ENCODE measurements at places on chromosomes 1 and 21.
A peak's percentile ranks its signal among the peaks of the same experiment; 100 is the strongest.

DNA sequence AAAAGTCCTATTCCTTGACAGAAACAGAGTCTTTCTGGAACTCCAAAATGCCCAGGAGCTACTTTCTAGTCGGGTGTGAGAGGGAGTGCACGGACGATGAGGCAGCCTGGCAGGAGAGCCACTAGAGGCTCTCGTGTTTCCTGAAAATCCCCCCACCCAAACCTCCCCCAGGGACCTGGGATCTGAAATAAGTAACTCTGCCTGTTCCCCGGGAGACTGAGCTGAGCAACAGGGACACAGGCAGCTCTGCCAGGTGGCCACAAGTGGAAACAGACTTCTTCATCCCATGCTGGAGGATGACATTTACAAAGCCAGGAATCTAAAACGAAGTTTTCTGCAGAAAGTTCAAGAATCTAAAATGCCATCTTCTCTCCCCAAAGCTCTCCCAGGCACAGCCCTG, 77.1 kb downstream of the ITPKB start:
- DNase-seq = no peak

DNA sequence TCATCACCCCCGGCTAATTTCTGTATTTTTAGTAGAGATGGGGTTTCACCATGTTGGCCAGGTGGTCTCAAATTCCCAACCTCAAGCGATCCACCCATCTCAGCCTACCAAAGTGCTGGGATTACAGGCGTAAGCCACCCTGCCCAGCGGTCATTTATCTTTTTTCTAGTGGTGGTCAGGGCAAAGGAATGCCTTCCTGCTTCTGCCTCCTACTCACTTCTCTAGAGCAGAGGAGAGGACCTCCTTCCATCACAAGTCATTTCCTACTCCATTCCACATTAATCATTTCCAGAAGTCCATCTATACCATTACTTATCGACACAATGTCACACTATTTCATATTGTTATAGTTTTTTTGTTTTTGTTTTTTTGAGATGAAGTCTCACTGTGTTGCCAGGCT, 13.3 kb downstream of the FBXO42 start:
- no peak for DNase-seq

DNA sequence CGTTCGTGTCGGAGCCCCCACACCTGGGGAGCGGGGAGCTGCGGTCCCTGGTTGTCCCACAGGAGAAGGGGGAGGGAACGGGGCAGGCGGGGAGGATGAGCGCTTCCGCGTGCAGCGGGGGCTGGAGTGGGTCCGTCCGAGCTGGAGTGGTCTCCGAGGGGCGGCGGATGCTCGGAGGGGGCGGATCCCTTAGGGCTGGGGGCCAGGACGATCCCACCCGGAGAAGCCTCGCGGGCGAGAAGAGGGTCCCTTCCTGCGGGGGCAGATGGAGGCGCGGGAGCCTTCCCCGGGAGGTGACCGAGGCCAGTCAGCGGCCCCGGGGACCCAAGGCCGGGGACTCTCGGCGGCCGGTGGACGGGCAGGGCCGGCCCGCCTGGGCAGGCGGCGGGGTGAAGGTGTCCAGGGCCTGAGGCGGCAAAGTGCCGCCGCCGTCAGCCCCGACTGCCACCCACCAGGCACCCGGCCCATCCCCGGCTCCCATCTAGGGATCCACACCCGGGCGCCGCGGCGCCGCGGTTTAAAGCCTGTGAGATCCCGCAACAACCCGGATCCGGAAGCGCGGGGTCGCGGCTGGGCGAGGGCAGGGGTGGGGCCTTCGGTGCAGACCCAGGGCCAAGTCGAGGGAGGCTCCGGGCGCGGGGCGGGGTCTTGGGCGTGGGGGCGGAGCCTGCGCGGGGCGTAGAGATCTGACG, 5.3 kb upstream of the CCDC27 start:
- DNase-seq = peak; percentile 74

- DNase-seq = no peak
These were observed 131.6 kb upstream of the ETV3 start for GRCh38 chr1:157269656-157270375.

GRCh38 chr1:183638649-183639387, 3.2 kb upstream of the ARPC5 start:
- DNase-seq = no peak

GRCh38 chr1:99818063-99818699, 32.0 kb upstream of the AGL start:
- DNase-seq = no peak

GRCh38 chr1:234114648-234115307, 210.3 kb downstream of the SLC35F3 start:
- peak; percentile 52 for DNase-seq

- DNase-seq = no peak
These were observed 145.7 kb upstream of the TIAM1 start for GRCh38 chr21:31489726-31490125.

- DNase-seq = no peak
These were observed 85.5 kb downstream of the DDAH1 start for GRCh38 chr1:85379203-85380136.

DNA sequence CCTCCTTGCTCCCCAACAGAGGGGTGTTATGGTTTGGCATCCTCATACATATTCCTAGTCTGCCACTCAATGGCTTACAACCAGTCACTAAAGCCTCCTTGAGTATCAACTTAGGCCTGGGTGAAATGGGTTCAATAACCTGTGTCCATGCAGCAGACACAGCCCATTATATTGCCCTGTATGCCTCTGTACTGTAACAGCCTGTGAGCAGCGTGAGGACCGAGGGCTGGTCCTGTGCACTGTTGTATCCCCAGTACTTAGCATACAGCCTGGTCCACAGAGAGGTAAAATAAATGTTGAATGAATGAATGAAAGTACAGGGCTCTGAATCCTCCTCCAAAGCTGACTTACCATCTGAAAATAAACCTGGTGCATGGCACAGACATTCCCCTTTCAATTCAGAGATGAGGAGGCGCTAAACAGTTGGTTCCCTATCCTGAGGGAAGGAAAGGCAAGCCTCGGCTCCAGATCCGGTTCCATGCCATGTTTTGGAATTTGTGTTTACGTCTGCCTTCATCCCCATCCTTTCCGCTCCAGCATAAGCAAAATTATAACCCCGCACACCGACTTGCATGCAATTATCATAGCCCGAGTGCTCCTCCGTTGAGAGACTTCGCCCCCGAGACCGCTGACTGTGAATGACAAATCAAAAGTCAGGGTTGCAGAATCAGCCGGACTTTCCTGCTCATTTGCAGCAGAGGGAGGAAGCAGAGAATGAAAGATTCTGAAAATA, 45.0 kb upstream of the DNAJC6 start:
- peak; percentile 29 for DNase-seq

DNA sequence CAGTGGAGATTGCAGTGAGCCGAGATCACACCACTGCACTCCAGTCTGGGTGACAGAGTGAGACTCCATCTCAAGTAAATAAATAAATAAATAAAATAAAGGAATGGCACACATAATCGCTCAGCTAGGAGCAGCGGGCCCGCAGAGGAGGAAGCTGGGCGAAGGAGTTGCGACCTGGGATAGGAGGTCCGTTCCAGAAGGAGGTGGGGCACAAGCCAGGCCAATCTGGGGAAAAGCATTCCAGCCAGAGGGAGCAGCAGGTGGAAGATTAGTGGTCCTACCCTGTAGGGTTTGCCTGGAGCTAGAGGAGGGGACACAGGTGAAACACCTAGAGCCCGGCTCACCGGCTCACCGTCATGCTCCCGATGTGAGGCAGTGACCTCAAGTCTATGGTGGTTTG, 40.3 kb upstream of the CASZ1 start:
- DNase-seq = no peak

DNA sequence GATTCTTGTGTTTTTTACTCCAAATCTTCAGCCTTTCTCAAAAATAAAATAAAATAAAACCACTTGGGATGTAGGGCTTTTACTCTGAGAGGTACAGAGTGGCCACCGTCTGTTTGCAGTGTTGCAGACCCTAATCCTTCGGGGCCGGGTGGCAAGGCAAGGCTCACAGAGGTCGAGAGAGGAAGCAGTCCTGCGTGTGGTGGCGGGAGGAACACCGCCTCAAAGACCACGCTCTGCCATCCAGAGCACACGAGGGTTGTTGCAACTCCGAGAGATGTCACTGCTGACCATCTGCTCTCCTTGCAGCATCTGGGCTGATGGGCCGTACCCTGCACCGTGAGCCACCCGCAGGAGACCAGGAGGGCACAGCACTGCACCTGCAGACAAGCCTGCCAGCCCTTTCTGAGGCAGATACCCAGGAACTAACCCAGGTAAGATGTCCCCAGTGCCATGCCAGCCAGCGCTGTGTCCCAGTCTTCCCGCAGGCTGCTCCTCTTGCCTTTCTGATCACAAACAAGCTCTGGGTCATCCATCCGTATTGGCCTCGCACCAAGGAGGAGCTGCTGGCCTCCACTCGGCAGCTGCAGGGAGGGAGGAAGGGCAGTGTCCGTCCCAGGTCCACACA, 31.5 kb downstream of the SNAP47 start:
- no peak for DNase-seq

DNA sequence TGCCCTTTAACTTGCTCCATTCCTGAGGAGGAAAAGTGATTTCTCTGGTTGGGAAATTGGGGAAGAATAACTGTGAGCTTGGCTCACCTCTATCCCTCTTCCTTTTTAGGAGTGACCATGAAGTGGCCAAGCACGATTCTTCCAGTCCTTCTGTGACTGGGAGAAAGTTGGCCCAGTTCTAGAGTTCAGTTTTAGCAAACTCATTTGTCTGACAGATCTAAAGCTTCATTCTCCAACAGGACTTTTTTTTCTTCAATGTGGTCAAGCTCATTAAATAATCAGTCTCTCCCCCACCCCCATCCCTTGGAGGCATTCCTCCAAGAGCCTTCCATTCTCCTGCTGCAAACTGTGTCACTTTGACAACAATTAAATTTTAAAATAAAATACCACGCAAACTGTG, 6.4 kb upstream of the AGL start:
- no peak for DNase-seq

DNA sequence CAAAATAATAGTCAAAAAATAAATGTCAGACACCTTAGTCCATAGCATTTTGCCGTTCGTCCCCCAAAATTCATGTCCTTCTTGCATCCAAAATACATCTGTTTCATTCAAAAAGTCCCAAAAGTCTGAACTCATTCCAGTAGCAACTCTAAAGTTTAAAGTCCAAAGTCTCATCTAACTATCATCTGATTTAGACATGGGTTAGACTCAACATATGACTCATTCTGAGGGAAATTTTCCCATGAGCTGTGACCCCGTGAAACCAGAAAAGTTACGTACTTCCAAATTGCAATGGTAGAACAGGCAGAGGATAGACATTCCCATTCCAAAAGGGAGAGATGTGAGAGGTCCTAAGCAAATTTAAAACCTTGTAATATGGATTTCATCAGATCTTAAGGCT, 48.6 kb upstream of the CACHD1 start:
- no peak for DNase-seq

DNA sequence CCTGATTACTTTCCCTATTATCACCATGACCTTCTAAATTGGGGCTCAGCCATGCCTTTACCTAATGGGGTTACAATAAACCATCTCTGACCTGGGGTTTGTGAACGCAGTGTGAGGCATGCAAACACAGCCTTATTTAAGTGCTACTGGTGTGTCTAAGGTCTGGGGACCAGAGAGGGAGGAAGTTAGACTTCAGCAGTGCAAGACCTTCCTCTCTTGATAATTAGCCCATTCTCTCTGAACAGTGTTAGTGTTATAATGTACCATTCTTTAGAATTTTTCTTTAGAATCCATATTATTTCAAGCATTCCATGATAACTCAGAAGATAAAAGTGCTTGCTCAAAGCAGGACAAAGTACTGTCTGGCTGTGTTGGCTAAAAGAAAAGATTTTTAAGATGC, 10.5 kb upstream of the LRRC8D start:
- DNase-seq = no peak

GRCh38 chr1:5637171-5637570, 355.1 kb downstream of the NPHP4 start:
- DNase-seq = peak; percentile 7

DNA sequence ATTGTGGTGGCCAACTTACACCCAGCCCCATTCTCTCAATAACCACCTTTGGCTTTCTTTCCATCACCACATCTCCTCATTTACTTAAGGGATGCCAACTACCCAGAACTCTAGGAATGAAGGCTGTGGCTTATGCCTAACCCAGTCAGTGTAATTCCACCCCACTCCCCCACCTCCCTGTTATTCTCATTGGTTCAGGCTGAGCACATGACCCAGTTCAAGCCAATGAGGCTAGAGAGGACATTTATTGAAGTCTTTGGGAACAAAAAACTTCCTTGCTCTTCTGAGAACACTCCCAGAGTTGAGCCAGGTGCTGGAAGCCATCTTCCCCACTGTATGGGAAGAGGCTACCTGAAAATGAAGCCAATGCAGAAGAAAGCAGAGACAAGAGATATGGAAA, 22.8 kb upstream of the CD2 start:
- no peak for DNase-seq

DNA sequence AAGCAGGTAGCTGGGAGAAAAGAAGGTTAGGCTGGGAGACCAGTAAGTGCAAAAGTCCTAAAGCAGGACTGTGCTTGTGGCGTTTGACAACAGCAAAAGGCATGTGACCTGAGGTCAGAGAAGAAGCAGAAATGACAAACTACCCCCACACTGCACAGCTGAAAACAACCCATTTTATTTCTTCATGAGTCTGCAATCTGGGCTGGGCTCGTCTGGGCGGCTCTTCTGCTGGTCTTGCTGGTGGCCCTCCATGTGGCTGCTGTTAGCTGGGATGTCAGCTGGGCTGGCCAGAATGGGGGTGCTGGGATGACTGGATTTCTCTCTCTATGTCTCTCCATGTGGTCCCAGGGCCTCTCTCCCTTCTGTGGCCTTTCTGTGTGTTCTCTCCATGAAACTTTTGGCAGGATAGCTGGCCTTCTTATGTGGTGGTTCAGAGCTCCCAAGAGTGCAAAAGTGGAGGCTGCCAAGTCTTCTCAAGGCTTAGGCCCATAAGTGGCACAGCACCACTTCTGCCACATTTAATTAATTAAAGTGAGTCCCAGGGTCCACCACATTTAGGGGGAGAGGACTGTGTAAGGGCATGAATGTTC, 128.6 kb downstream of the RIPK4 start:
- no peak for DNase-seq

DNA sequence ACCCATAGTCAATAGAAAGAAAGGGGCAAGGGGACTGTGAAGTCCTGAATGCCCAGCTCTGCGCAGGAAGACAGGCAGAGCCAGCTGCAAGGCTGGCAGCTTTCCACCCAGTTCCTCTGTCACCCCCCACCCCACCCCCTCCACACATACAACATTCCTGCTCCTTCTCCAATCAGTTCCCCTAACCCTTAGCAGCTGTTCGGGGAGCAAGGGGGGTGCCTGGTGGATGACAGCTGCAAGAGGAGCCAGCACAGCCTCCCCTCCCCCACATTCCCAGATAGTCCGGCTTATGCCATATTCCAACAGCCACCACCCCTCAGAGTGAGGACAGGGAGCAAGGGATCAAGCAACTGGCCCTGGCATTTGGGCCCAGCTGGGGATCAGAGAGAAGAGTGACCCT, 9.7 kb downstream of the ARHGEF2 start:
- DNase-seq = no peak
